Inflammatory macrophage treated with lipopolysaccharide for 4 hours (primary cell): ENCODE measurements at places on chromosomes 3 and 15.

DNA sequence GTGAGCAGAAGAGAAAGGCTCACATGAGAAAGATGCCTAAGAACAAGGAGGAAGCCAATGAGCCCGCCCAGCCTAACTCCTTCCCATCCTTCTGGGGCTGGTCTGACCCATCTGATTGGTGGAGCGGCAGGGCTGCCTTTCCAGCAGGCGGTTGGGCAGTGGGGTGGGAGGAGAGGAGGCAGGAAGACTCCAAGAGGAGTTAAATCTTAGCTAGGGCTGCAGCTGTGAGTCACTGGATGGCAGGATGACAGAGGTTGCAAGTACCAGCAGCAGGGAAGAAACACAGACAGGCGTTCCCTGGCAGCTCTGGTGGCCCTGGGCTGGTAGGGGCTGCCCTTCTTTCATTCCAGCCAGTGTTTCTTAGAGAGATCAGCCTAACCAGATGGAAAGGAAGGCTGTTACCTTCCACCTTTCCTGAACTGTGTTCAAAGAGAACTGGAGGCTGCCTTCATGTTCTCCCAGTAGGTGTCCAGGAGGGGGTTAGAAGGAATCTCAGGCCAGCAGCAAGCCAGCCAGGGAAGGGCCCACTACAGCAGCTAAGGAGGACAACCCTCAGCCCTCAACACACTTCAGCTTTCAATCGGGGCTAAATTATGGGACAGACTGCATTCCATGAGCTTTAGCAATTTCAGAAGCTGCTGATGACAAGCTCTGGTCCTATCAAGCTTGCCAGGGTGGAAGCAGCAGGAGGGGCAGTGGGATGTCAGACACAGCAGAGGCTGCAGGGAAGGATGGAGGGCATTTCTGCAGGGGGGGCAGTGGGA is 50.3 kb downstream of the CHSY1 start:
- peak; percentile 89 for DNase-seq

DNA sequence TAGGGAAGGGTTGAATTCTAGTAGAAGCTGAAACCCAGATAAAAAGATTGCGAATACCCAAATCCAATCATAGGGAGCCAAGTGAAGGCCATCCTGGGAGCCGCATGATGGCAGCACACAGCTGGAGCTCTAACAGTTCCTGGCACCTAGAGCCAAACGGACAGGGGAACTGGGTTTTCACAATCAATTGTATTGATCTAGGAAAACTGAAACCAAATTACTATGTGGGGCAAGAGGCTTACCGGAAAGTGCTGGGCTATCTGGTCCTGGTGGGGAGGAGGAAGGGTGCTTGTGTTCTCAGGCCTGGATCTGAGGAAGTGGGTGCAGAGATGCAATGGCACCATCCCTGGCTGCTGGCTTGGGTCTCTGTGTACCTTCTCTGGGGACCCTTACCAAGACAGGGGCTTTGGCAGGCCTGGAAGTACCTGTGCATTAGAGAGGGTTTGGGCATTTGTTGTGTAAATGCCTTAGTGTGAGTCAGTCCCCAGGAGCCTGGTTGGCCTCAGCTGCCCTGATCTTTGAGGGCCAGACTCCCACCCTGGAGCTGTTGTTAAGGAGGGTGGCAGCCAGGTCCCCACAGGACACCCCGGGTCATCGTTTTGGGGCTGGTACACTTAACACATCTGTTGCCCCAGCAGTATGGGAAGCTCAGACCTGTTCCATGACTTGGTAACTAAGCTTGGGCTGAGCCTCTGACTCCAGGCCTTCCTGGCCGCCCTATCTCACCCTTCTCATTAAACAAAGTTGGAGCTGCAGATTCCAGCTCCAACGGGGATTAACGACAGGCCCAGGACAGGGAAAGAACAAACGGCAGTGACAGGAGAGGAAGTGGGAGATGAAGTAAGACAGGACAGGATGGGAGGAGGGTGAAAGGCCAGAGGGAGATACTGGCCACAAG is 8.9 kb upstream of the FURIN start:
- DNase-seq: peak; percentile 31

DNA sequence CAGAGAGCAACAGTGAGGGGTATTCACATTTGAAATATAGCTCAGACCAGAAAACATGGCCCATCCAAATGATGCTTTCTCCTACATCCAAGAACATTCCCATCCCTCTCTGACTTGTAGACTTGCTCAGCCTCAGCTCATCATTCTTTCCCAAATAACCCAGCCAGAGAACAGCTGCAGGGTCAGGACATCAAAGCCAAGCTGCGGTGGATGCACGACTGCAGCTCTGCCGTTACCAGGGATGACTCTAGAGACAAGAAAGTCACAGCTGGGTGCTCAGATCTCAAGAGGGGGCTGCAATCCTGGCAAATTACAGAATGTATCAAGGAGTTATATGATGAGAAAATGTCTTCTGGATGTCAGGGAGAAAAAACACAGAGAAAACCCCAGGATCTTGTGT is 944.3 kb downstream of the NTRK3 start:
- DNase-seq: no peak

GRCh38 chr15:64355348-64355943 is 527 bp downstream of the CSNK1G1 start:
- peak; percentile 23 for DNase-seq

DNA sequence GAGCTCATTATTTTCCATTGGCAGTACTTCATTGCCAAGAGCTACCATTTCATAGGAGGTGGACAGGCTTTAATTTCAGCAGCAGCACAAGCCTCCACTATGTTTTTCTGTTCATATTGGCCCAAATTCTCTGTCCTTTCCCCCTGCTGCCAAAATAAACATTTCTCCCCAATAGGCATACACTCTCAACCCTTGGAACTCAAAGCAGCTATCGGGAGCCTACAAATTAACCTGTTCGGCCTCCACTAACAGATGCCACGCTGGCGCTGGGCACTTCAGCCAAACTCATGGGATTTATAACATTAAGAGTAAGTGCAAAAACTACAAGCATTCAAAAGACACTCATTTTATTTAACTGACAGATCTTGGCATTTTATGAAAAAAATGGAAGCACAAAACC is 95.7 kb downstream of the NSUN3 start:
- DNase-seq: no peak

DNA sequence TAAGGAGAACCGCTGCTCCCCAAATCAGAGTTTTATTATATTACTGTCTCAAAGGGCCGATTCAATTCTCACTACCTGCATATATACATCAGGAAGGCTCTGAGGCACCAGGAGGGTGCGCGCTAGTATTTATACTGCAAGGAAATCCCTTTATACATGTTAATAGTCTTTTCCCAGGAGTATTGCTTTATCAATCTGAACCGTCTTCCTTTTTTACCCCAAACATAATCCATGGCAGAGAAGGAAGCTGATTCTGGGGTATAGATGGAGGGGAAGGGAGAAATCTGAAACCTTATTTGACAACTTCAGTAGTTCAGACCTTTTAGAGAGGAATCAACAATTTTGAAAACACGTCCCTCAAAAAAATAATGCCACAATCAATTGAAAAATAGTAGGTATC is at the start of gene POU1F1:
TSS of gene POU1F1 (minus strand) at position 101 of the 400 bp plus-strand sequence. CDS start 122 bp downstream, outside the sequence.
- DNase-seq: no peak

DNA sequence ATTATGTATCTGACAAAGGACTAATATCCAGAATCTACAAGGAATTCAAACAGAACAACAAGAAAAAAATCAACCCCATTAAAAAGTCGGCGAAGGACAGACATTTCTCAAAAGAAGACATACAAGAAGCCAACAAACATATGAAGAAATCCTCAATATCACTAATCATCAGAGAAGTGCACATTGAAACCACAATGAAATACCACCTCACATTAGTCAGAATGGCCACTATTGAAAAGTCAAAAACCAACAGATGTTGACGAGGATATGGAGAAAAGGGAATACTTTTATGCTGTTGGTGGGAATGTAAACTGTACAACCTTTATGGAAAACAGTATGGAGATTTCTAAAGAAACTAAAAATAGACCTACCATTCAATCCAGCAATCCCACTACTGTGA is 233.1 kb upstream of the PLSCR5 start:
- no peak for DNase-seq

- no peak for DNase-seq
Measured at GRCh38 chr3:74214286-74214685, 400.2 kb downstream of the CNTN3 start.
